Stimulated activated CD8-positive, alpha-beta memory T cell treated with anti-CD3 and anti-CD28 coated beads, Interleukin-7, amount 100 ng/mL, for 1 hour (primary cell): ENCODE measurements at places on chromosomes 12 and 14.

GRCh38 chr12:48744251-48745008, 27.9 kb upstream of the CCNT1 start:
- no peak for DNase-seq

DNA sequence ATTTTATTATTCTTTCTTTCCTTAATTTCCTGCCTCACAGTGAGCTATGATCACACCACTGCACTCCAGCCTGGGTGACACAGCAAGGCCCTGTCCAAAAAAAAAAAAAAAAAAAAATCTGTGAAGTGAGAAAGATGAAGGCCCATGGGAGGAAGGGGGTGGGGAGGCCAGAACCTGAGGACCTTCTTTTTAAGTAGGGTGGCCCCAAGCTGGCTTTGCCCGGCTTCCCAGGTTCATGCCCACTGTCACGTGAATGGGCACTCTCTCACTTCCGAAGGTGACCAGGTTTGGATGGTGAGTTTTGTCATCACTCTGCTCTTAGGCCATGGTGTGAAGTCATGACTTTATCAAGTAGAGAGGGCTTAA, 82.3 kb downstream of the TNFAIP2 start:
- DNase-seq: no peak

GRCh38 chr12:100484183-100484886, 10.7 kb downstream of the NR1H4 start:
- DNase-seq: no peak

GRCh38 chr12:112190231-112191025, 65.1 kb downstream of the TRAFD1 start:
- DNase-seq: no peak

- no peak for DNase-seq
These were observed 327.3 kb downstream of the ADGRD1 start for GRCh38 chr12:131281016-131281415.

GRCh38 chr14:32017587-32017986, 59.5 kb upstream of the ARHGAP5 start:
- no peak for DNase-seq

DNA sequence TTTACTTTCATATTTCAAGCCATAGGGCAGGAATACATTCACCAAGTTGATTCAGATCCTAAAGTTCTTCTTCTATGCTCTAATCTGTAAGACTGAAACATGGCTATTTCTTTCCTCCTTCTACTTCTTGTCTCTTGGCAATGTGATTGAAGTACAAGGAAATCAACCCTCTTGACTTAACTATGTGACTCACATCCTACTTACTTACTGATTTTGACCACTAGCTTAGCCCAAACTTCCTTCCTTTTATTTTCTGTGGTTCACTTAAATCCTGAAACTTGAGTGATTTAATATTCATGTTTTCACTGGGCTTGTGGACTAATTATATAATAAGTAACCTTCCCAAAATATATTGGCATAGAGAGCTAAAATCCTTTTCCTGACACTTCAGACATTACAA, 111.2 kb upstream of the NOVA1 start:
- no peak for DNase-seq

DNA sequence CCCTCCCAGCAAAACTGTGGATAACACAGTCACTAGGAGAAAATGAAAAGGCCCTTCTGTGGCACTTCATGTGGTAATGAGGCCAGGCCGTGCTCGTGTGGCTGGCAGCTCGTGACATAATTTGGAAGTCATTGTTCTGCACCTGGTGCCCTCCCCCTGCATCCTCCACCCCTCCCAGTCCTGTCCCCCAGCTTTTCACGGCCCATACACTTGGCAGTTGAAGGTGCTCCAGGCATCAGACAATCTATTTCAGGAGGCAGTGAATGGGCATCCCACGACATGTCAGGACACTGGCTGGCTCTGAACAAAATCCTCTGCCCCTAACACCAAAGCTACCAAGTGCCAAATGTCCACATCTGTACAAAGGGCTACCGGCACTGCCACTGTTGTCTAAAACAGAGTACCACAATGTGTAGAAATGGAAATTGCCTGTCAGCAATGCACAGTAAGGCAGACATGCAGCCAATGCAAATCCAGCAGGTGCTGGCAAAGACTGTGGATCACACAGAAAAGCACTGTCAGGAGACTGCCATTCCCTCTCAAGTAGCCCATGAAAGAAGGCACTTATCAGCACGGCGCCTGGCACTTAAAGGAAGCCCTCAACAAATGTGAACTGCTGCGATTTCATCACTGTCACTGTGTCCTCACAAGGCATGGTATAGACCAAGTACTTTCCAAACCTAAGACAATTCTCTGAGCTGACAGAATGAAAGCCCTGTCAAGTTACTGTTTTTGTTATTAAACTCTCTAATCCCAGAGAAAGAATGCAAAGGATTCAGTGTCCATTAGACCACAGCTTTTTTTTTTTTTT, 39.1 kb downstream of the CORO1C start:
- no peak for DNase-seq

DNA sequence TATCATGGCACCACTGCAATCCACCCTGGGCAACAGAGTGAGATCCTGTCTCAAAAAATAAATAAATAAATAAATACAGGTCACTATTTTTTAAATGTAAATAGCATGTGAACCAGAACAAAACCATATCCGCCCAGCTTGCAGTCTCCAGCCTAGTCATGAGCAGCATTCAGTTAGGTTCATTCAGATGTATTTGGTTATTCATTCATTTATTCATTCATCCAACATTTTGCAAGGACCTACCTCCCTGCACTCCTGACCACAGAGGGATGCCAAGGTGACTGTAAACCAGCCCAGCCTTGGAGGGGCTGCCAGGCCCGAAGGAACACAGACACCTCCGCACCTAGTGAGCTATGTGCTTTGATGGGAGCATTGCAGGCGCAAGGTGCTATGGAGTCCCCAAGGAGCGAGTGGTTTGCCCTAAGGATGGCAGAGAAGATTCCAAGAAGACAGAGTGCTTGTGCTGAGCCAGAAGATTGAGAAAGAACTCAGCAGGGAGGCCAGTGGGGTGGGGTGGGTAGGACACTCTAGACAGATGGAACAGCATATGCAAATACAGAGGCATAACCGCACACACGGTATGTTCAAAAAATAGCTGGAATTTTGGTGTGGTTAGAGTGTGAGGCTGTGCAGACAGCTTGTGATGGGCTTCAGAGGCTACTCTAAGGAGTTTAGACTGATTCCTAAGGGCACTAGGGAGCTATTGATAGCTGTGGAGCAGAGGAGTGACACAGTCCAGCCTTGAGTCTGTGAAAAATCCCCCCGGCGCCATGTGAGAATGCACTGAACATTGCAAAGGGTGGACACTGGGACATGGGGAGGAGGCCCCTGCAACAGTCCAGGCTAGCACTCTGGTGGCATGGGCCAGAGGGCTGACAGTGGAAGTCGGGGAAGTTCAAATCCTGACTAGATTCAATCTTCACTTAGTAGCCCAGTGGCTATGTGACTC, 11.7 kb downstream of the DTX1 start:
- DNase-seq: no peak

- DNase-seq: no peak
These were observed 27.3 kb downstream of the CCDC88C start for GRCh38 chr14:91390165-91390778.

DNA sequence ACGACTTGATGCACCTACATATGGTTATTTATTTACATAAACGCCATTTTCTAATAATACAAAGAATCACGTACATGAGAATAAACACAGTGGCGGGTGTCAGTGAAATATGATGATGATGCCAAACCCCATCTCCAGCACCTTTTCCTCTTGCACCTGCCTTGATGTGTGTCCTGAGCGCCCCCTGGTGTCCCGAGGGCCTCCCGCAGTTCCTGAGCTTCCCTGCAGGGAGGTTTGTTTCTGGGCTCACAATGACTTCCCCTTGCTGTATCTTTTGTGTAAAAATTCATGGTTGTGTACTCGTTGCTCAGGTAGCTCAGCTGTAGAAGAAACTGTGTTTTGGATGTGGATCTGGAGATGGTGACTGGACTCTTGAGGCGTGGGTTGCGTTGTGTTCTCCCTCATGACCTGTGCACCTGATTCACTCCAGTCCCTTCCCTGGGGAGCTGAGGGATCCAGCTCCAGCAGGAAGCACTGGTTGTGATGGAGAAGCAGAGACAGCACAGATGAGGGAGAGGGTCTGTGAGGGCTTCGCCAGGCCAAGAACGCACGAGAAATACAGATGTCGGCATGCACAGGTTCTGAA, 1037.8 kb downstream of the TMEM121 start:
- peak; percentile 24 for DNase-seq
